ENCODE measurements at places on chromosomes 12 and 14. TPM values are rescaled to one million over a fixed set of nuclear protein-coding genes. Genes with fewer than 3 reads are reported as not detected.
A peak's percentile ranks its signal among the peaks of the same experiment; 100 is the strongest.

The NTS gene
- 5.7 TPM for total RNA-seq

DNA sequence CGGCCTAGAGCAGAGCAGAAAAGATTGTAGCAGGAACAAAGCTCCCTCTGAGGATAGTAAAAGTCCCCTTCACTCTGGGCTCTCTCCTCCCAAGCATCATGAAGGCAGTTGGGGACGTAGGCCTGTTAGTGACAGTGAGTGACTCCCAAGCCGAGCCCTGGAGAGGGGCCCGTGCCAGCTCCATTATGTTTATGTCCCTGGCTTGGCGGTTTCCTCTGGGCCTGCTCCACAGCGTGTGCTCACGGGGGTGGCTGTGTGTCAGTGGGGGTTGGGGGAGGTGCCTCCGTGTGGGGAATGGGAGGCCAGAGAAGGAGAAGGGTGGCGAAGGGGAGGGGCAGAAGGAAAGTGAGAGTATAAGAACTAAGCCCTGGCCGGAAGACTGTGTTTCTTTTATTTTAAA lies 170.0 kb upstream of the VASH1 start:
- H3K27ac ChIP-seq, result no peak overlapping the region
- H3K27me3 ChIP-seq, result peaks cover 15% of the 10 kb centered on the region
- H3K4me3 ChIP-seq, result no peak overlapping the region
- DNase-seq, result no peak
- peaks cover 7% of the 10 kb centered on the region for H3K4me1 ChIP-seq

GRCh38 chr12:71201136-71201679 lies 43.4 kb upstream of the TSPAN8 start:
- no peaks in the 10 kb centered on the region for H3K27me3 ChIP-seq
- peak overlapping the region; percentile 12 for H3K27ac ChIP-seq
- no peak for DNase-seq
- no peak overlapping the region for H3K4me3 ChIP-seq

The NDRG2 gene
- total RNA-seq, result 58.6 TPM

- H3K36me3 ChIP-seq, result no peaks in the 10 kb centered on the region
- H3K4me3 ChIP-seq, result no peak overlapping the region
- H3K27ac ChIP-seq, result peak overlapping the region; percentile 70
- H3K4me1 ChIP-seq, result no peaks in the 10 kb centered on the region
- no peak for DNase-seq
Observed at GRCh38 chr14:96117101-96117897, 78.1 kb downstream of the C14orf132 start.

DNA sequence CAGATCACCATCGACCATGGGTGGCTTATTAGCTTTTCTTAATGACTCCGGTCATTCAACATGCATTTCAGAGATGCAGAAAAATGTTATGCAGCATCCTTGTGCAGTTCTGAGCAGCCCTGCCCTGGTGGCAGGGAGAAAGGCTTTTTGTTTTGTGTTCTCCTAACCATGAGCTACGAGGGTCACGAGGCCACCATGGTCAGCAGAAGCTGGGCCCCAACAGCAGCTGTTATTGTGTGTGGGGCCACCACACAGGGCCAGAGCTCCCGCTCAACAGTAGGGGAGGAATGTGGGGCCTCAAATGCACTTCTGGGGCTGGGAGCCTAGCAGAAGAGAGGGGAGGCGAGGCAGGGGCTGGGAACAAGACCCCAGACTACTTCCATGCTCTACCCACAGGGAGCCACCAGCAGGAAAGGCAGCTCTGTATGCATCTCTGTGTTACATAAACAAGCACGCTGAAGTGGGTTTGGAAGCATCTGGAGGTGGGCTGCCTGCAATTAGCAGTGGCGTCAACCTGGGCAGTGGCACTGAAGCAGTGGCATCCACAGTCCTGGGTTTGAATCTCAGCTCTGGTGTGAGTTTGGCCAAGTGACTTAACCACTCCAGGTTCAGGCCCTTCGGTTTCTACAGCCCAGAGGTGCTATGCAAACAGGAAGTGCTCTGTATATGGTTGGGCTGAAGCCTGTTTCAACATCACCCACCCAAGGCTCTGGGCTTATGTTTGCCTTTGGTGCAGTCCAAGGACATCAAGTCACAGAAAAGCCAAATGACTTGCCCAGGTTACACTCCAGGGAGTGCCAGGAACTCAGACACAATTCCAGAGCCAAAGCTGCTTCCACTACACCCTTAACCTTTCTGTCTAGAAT lies 16.3 kb downstream of the GLTP start:
- no peak overlapping the region for H3K4me3 ChIP-seq
- H3K36me3 ChIP-seq, result no peaks in the 10 kb centered on the region
- peak overlapping the region; percentile 79 for H3K27ac ChIP-seq

- peaks cover 14% of the 10 kb centered on the region for H3K4me1 ChIP-seq
- peaks cover 37% of the 10 kb centered on the region for H3K27me3 ChIP-seq
- no peak for DNase-seq
- peaks cover 10% of the 10 kb centered on the region for H3K36me3 ChIP-seq
Observed at GRCh38 chr14:89178800-89179535, 238.1 kb downstream of the FOXN3 start.

The HOXC12 gene
- total RNA-seq, result not detected

All from progenitor cell of endocrine pancreas (in vitro differentiated cells).